ENCODE measurements at places on chromosomes 2 and 18.

GRCh38 chr2:234512884-234513669 is 16.2 kb upstream of the ARL4C start:
- DNase-seq = no peak

- no peak for DNase-seq
Measured at GRCh38 chr18:76866666-76867065, 44.3 kb downstream of the ZNF236 start.

DNA sequence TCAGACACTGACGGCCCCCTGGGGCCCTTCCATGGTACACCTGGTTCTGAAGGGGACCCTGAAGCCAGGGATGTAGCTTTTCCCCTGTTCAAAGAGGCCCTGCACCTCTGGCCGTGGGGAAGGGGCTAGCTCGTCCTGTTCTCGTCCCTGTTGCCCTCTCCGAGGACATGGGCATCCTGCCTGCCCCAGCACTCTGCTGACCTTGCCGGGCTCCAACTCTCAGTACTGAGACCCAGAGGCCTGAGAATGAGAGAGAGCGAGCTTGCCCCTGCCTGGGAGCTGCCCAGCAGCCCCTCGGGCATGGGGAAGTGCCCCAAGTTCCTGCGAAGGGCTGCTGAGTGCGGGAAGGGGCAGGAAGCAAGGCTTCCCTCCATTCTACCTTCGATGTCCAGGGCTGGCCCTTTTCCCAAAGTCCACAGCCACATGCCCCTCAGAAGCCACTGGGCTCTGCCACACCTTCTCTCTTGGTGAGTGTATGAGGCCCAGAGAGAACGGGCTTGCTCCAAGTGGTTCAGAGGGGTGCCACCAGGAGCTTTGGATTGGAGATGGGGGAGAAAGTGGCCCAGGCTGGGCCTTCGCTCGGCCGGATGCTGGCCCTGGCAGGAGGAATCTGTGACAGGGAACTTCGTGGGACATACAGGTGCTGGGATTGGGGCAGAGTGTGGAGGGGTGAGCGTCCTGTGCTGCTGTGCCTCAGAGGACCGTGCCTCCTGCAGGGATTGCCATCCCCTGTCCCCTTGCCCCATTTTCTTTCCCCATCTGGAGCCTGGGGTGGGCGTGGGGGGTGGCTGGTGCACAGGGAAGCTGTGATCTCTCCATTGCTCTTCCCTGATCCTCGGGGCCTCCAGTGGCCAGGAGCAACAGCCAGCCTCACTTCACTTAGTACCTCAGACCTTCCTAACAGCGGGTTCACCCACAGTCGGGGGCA is 50.8 kb downstream of the KCNIP3 start:
- no peak for DNase-seq

- DNase-seq = peak; percentile 61
Measured at GRCh38 chr2:105243961-105244360, 2.4 kb downstream of the GPR45 start.

GRCh38 chr2:71530211-71530610 is 76.8 kb downstream of the DYSF start:
- DNase-seq = no peak

DNA sequence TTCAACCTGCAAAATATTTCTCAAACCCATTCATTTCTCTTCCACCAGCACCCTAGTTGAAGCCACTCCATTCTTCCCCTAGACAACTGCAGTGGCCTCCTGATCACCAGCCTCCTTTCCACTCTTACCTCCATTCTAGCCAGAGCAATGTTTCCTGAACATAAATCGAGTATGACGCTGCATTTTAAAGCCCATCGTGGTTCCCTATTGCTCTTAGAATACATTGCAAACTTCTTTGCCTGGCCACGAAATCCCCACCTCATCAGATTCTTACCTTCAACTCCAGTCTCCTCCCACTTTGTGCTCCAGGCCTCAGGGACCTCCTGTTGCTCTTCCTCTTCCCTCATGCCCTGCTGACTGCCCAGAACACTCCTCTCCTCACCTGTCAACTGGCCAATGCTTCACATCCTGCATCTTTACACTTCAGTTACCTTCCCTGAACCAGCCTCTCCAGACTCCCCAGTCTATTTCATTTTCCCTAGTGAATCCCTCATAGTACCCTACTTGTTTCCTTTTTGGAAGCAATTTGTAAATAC is 176.5 kb upstream of the CTAGE1 start:
- peak; percentile 33 for DNase-seq

GRCh38 chr2:200702646-200703118 is 109.0 kb upstream of the BZW1 start:
- DNase-seq = no peak

DNA sequence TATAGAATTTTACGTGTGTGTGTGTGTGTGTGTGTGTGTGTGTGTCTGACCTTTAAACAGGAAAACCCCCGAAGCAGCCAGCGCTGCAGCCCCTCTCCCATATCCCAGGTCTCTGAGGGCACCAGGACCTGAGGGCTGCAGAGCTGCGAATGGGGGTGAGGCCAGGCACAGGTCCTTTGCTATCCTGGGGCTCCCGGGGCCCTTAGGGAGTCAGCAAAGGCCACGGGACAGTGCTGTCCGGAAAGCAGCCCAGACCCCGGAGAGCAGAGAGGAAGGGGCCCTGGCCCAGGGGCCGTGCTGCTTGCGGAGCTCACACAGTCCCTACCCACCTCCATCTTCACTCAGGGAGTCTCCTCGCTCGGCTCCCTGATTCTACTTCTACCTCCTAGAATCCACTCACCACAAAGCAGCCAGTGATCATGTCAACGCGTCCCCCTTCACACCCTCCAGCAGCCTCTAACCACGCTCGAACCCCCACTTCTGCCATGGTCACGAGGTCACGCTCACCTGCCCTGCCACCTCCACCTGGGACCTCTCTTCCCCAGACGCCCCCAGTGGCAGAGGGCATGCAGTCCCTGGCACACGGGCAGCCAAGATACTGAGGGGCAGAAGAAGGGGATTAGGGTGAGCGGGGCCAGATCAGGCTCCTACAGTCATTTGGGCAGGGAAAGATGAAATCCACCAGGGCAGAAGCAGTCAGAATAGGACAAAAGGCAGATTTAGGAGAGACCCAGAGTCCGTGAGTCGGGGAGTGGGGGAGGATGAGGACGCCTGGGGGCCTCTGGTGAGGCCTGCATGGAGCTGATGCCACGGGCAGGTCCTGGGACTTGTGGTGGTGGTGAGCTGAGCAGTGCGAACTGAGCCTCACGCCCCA is 86.7 kb downstream of the USP40 start:
- DNase-seq = no peak

DNA sequence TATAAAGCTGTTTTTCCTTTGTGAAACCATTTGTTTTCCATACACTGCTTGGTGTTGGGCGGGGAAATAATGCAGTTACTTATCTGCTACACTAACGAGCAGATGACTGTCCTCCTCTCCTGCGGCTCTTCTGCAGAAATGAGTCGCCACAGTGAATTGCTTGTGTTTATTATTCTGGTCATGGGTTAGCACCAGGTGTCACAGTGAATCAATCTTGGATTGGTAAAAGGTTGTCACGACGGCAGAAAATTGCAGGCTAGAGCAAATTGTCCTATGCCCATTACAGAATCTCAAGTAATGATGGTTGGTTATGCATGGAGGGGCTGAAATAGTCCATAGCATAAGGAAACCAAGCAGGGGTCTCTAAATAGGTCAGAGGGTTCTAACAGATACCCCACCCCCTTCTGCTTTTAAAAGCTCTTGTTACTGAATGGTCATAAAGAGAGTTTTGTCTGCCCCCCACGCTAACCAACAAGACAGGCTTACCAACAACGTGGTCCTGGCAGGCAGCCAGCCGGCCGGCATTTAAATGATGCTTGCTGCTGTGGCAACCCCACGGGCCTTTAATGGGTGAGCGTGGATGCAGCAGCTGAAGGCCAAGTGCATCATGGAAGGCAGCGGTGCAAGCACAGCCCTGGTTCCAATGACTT is 29.5 kb downstream of the RAB31 start:
- no peak for DNase-seq

GRCh38 chr2:220959391-220959802 is 612.7 kb downstream of the EPHA4 start:
- no peak for DNase-seq

DNA sequence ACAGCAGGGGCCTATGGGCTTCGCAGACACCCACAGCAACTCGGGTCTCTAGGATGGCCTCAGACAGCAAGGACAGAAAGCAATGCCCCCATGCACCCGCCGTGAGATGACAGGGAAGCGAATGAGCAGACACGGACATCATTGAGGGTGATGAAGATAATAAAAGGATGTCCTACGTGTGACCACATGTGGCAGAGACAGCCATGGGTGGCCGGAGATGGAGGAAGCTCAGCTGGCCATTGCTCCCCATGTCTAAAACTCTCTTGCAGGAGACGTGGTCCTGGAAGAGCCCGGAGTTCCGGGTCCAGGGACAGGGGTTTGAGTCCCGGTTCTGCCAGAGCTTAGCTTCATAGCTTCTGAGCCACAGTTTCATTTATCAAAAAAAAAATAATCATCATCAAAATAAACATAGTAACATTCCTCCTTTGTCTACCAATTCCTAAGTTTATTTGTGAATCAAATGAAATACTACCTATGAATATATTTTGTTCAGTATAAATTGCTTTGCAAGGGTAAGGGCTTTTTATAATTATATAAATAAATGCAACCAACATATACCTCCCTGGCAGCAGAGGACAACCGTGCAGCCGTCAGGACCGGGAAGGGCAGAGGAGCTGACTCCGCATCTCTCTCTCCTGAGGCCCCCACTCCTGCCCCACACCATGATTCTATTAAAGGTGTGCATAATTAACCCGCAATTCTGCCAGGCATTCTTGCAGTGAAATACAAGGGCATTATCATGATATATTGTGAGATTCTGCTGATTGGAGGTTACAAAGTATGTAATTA is 401.4 kb upstream of the MYT1L start:
- DNase-seq = no peak

DNA sequence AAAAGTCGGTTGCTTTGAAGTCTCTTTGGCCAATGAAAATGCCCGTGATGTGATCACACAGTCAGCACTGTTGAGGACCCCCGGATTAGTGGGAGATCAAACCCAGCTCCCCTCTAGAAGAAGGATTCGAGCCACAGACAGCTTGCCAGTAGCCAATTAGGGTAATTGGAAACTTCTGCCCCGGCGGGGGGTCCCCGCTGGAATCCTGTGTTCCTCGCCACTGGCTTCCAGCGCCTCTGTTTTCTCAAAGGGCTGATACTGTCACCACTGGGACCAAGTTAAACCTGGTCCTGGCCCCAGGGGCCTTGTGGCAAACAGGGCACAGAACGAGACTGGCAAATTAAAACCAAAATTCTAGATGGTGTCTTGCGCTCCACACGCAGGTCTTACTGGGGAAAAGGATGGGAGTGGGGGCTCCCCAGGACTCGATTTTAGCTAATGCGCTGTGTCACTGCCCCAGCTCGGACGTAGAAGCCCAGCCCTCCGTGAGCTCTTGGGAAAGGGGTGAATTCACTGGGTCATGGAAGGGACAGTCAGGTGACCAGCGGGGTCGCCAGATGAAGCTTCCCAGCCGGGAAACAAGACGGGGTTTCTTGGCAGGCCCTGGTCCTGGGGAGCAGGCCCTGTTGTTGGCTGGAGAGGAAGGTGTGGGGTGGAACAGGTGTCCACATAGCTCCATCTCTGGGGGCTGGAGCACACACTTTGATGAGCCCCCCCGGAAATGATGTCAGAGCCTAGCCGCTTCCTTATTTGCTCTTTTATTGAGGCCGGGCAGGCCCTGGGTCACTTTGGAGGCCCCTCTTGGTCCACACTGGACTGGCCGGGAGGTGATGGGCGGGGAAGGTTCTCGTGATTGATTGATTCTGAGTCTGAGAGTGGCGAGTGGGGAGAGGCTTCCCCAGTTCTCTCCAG is 90.2 kb downstream of the SMAD7 start:
- peak; percentile 86 for DNase-seq

DNA sequence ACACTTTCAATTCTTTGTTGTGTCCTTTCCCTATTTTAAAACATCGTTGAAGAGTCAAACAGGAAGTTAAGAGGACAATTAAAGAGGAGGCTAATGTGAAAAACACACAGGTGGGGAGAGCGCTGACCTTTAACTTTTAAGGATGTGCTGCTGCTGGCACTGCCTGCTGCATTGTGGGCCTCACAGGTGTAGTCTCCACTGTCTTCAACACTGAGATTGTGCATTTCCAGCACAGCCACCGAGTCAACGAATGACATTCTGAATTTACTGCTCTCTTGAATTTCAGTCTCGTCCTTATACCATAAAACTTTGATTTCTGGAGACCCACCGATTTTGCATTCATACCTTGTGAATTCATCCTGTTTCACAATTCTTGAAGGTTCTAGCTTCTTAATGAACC is 91.9 kb downstream of the TTN start:
- no peak for DNase-seq

DNA sequence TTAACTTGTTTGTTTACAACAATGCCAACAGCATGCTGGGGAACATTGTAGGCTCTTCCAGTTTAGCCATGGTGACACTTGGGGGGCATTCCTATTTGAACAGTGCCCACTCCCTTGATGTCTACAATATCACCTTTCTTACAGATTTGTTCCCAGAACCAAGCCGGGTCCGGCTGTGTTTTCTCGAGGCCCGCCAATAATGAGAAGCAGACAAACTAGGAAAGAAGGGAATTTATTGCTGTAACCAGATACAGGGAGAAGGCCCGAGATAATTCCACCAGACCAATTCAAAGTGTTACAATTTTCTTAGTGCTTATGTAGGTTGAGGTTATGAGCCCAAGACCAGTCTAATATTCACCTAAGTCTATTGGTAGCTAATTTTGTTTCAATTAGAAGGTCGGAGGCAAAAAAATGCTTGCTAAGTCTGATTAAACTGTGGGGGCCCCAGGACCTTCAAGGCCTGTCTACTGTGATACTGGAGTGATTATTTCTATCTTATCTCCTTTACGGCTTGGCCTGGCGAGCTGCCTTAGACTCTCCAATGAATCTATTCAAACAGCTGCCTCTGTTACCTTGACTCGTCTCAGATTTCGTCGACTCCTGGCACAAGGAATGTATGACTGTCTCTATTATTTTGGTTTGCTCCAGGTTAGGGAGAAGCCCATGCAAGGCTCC is 59.1 kb upstream of the PSME4 start:
- peak; percentile 46 for DNase-seq

DNA sequence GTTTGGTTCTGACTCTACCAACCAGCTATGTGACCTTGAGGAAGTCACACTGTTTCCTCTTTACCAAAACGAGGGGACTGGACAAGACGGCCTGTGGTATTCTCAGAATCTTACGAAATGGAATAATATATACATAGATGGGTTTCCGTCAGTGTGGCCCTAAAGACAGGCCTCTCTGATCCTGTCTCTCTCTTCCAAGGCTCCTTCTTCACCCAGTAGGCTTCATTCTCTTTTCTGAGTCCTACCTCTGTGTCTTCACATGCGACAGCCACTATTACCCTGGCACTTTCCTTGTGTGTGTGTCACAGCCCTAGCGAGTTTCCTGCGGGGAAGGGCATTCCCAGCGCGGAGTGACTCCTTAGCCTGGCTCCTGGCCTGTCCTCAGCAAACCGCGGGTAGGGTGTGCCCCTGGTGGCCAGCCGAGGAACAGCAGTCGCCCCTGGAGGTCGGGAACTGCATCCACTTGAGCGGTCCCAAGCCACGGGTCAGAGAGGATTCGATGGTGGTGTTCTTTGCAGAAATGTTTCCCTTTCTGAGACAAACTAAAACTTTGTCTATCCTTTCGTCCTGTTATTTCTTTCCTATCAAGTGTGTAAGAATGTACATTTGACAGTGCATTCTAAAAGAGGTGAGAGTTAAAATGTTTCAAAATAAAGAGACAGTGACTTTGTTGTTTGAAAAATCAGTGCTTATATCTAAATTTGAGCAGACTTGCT is 63.3 kb downstream of the RAB31 start:
- peak; percentile 88 for DNase-seq

All from mesendoderm (in vitro differentiated cells).